HFFc6 (cell line): ENCODE measurements at places on chromosomes 5 and 9.

- no peak for DNase-seq
Observed at GRCh38 chr5:133499895-133500294, 112.4 kb downstream of the FSTL4 start.

DNA sequence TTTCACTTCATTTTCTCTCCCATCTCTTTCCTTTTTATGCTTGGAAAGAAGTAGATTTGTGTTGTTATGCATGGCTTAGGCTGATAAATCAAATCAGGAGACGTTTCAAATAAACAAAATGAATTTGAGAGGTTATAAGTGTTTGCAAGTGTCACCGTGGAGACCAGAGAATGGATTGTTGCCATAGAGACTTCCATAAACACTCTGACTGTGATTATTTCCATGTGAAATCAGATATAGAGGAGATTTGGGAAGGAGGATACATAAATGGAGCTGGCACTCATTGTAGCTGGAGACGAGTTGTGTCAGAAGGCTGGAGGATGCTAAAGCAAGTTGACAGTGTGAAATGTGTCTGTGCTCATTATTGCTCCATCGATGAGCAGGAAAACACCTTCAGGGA, 84.2 kb upstream of the PCSK1 start:
- peak; percentile 19 for DNase-seq

DNA sequence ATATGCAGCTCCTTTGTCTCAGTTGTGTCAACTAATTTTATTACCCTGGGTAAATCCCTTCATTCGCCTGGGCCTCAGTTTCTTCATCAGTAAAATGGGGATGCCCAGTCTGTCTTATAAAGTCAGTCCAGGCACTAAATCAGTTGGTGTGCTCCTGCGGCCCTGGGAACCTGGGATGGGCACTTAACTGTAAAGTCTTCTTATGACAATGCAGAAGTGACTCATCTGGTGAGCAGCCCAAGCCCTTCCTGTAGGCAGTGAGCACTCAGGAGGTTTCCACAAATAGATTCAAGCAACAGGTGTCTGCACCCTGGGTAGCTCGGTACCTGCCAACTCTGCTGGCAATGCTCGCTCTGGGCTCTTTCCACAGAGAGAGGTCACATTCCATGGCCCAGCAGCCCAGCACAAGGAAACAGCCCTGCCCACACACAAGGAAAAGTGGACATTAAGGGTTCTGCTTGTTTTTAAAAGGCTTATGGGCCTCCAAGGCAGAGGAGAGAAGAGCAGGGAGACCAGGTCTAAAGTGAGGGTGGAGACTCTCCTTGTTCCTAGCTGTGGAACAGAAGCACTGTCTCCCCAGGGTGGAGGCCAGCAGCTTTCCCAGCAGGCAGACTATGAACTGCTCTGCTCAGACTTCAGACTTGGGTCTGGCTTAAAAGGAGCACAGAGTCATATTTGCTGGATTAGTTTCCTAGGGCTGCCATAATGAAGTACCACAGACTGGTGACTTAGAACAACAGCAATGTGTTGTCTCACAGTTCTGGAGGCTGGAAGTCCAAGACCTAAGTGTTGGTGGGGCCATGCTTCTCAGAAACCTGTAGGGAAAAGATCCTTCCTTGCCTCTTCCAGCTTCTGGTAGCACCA, 89.7 kb upstream of the ADRA1B start:
- DNase-seq, result peak; percentile 75

- no peak for DNase-seq
Observed at GRCh38 chr9:136565086-136565714, 19.4 kb upstream of the NOTCH1 start.

DNA sequence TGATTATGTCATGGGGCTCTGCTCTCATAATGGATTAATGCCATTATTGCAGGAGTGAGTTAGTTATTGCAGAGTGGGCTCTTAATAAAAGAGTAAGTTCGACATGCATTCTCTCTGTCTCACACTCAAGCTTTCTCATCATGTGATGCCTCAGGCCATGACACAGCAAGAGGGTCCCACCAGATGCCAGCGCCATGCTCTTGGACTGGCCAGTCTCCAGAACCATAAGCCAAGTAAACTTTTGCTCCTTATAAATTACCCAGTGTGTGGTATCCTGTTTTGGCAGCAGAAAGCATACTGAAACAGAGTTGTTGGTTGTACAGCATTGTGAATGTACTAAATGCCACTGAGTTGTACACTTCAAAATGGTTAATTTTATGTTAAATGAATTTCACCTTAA, 138.1 kb downstream of the MYO10 start:
- DNase-seq, result no peak

GRCh38 chr5:43304525-43304924, 8.7 kb downstream of the HMGCS1 start:
- DNase-seq, result no peak

GRCh38 chr5:41858890-41859289, 11.3 kb downstream of the OXCT1 start:
- DNase-seq, result no peak

- DNase-seq, result peak; percentile 32
Observed at GRCh38 chr5:134769206-134769605, 10.6 kb downstream of the DDX46 start.

DNA sequence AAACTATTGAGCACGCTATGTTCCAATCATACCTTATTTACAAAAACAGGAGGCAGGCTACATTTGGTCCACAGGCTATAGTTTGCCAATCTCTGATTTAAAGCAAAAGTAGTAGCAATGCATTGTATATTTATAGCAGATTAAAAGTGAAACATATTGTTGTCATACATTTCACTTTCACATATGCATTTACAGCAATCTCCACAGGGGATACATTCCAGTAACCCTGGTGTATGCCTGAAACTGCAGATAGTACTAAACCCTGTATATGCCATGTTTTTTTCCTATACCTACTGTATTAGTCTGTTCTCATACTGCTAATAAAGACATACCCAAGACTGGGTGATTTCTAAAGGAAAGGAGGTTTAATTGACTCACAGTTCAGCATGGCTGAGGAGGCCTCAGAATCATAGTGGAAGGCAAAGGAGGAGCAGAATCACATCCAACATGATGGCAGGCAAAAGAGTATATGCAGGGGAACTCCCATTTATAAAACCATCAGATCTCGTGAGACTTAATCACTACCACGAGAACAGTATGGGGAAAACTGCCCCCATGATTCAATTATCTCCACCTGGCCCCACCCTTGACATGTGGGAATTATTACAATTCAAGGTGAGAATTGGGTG, 5.9 kb upstream of the CSF1R start:
- DNase-seq, result no peak

- peak; percentile 71 for DNase-seq
Observed at GRCh38 chr5:60334281-60334713, 365.7 kb downstream of the DEPDC1B start.

DNA sequence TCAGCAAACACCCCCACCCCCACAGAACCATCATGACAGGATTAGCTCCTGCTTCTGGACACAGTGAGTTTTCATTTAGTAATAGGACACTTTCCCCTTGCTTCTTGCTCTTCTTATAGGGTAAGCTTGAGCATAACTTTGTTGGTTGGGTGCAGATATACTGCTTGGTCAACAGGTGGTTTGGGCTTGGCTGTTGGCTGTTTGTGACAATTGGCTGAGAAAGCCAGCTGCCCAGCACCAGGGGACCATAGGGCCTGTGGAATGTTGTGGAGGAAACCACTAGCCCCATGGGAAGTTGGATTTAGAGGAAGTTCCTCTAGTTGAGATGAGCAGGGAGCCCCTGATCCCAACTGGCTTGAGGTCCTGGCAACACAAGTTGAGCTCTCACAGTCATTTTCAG, 30.5 kb downstream of the PPP3R2 start:
- no peak for DNase-seq

GRCh38 chr9:37301042-37301853, 121.2 kb upstream of the GRHPR start:
- DNase-seq, result no peak

GRCh38 chr9:133897675-133898074, 94.4 kb downstream of the VAV2 start:
- no peak for DNase-seq

- DNase-seq, result no peak
Observed at GRCh38 chr9:112520656-112521055, 34.0 kb downstream of the KIAA1958 start.

GRCh38 chr9:134403682-134404301, 77.5 kb downstream of the RXRA start:
- no peak for DNase-seq

GRCh38 chr9:14119694-14120514, 194.0 kb downstream of the NFIB start:
- DNase-seq, result peak; percentile 1

- no peak for DNase-seq
Observed at GRCh38 chr9:84485539-84485938, 145.0 kb upstream of the SLC28A3 start.

DNA sequence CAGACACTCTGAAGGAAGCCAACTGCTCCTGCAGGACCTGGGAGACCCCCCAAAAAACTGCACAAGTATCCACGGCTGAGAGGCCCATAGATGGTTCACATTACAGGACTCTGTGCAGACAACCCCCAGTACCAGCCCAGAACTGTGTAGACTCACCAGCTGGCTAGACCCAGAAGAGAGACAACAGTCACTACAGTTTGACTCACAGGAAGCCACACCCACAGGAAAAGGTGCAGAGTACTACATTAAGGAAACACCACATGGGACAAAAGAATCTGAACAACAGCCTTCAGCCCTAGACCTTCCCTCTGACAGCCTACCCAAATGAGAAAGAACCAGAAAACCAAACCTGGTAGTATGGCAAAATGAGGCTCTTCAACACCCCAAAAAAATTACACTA, 281.2 kb upstream of the RGMB start:
- DNase-seq, result no peak

- no peak for DNase-seq
Observed at GRCh38 chr5:124908581-124909451, 162.4 kb upstream of the ZNF608 start.

DNA sequence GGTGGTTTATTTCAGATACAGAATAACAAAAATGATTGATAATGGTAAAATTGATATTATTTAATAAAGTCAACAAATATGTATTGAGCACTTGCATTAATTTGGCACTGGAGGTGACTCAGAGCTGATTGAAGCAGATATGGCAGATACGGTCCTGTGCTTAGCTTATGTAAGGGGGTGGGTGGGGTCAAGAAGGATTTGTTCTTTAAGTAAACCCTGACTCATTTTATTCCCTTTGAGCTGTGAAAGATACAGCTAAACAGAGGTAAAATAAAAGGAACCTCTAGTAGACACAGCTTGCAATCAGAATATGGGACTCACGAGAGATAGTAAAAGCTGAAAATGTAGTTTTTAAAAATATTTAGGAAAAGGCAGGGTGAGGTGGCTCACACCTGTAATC, 201.3 kb upstream of the CLINT1 start:
- no peak for DNase-seq

GRCh38 chr9:33186457-33187168, 19.5 kb upstream of the B4GALT1 start:
- no peak for DNase-seq

DNA sequence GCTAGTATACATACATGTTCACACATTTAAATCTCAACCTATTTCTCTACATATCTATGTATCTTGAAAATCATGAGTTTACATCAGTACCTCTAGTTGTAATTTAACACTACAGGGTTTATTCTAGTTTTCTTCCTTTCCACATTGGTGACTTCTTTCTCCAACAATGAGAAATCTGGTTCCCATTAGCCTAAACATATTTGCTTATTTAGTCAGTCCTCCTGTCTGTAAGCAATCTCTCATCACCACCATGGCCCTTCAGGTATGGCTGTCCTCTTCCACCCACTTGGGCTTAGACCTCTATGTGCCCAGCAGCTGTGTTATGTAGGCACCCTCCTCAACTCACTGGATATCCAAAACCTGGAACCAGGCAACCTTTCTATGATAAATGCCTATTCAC, 8.0 kb upstream of the SPATA31D1 start:
- no peak for DNase-seq

DNA sequence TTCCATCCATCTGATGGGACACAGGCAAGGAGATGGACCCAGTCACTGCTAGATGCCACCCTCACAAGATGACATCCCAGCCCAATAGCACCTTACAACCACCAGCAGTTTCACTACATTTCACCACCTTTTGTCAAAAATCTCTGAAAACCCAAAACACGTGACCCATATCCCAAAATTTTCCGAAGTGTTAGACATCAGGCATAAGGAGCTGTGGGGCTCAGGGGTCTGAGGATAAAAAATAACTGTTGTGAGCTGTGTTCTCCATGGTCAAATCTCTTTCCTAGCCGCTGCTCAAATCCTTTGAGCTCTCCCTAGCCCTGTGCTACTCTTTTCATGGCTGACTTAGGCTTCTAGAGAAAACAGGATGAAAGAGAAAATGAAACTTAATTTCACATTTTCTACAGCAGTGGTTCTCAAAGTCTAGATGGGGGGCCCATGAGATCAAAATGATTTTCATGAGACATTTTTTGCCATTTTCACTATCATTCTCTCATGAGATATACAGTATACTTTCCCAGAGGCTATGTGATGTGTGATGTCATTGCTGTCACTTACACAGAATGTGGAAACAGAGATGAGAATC, 40.7 kb downstream of the TIMD4 start:
- DNase-seq, result no peak

DNA sequence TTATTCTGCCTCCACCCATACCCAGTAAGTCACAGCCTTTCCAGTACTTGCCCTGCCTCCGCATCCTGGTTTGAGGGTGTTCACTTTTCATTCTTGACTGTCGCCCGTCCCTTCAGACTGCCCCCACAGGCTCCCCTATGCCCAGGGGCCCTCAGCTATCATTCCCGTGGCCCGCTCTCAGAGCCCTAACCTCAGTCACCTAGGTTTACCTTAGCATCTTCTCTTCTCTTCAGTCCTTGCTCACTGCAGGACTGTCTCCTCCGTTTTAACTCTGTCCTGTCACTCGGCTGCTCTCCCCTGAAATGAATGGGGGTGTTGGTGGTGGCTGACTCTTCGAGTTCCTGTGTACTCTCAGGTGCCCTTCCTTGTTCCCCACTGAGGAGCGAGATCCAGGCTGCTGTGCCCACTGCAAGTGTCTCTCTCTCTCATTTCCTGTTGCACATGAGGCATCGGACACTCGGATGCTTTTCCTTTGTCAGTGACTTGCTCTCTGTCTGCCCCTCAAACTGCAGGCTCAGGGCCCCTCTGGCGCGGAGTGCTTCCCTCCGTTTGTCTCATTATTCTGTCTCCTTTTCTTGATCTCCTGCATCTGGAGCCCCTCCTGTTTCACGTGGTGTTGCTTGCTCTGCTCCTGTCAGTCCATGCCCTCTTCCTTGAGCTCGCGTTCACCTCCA, 89.8 kb downstream of the CACNA1B start:
- no peak for DNase-seq

GRCh38 chr9:99868845-99869244, 37.6 kb upstream of the STX17 start:
- DNase-seq, result no peak

GRCh38 chr5:168552146-168552545, 23.0 kb downstream of the FBLL1 start:
- DNase-seq, result peak; percentile 49

- no peak for DNase-seq
Observed at GRCh38 chr5:45508135-45508534, 188.0 kb downstream of the HCN1 start.
